ENCODE measurements at places on chromosomes 16 and 17.

DNA sequence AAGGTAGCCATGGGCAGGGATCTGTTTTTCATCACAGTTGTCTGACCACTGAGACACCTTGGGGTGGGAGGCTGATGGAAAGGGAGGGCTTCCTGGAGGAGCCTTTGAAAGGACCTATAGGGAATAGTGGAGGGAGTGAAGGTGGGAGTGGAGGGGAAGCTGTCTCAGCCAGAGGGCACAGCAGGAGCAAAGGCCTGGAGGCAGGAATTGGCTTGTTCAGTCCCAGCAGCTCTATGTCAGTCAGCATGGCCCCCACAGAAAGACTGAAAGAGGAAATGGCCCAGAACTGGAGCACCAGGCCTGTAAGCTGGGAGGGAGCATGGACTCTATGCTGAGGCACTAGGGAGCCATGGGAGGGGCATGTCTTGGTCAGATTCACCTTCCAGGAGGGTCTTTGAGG lies 12.8 kb upstream of the CBFB start:
- no peak for DNase-seq

GRCh38 chr16:71883168-71883848 lies 674 bp downstream of the ZNF821 start:
- DNase-seq: peak; percentile 43

DNA sequence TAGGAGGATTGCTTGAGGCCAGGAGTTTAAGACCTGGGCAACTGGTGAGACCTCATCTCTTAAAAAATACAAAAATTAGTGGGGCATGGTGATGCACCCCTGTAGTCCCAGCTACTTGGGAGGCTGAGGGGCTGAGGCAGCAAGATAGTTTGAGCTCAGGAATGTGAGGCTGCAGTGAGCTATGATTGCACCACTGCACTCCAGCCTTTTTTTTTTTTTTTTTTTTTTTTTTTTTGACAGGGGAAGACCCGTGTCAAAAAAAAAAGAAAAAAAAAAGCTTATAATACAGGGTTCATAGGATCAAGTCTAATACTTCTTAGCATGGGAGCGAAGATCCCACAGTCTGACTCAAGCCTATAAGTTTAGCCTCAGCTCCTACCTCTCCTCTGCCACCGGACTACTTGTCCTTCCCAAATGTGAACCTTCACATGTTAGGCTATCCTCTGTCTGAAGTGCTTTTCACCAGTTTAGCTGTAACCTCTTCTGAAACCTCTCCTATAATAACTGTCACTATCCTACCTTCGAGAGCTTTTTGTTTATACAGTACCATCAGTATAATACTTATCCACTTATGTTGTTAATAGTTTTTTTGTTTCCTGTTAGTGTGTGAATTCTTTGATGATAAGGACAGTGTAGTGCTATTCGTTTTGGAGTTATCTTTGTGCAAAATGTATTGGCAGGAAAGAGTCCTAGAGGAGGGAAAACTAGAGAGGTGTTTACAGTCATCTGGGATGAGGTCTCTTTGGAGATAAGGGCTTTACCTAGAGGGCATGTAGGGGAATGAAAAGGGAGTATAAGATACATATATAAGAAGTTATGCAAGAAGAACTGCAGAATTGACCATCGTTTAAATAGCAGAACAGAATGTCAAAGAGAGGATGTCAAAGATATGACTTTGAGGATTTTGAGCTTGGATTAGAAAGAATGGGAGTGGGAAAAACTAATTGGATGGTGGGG lies 15.5 kb downstream of the CPD start:
- no peak for DNase-seq

- no peak for DNase-seq
Observed at GRCh38 chr16:57724531-57724930, 11.0 kb upstream of the KATNB1 start.

GRCh38 chr16:62596125-62596524 lies 559.9 kb upstream of the CDH8 start:
- DNase-seq: no peak

GRCh38 chr16:1902547-1903219 lies 15.5 kb downstream of the HS3ST6 start:
- no peak for DNase-seq

DNA sequence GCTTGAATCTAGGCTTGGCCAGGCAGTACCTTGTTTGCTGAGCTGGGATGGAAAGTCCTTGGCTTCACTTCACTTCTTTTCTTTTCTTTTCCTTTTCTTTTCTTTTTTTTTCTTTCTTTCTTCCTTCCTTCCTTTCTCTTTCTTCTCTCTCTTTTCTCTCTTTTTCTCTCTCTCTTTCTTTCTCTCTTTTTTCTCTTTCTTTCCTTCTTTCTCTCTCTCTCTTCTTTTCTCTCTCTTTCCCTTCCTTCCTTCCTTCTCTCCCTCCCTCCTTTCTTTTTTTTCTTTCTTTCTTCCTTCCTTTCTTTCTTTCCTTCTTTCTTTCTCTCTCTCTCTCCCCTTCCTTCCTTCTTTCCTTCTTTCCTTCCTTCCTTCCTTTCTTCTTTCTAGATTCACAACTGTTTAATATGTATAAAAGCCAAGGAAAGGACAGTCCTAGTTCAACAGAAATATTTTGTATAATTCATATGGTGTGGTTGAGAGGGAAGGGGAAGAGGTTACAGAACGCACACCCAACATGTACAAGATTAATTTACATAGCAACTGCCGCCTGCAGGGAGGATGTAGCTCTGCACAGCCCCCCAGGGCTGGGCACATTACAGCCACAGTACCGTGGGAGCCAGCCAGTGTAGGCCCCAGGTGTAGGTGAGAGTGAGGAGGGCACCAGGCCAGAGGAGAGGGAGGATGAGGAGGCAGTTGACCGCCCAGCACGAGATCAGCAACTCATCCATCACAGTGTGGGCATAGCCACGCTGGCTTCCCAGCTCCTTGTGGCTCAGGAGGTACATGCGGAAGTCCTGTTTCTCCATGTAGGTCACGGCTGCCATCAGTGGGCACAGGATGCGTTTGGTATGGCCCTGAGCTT lies 9.7 kb upstream of the ITGB3 start:
- no peak for DNase-seq

DNA sequence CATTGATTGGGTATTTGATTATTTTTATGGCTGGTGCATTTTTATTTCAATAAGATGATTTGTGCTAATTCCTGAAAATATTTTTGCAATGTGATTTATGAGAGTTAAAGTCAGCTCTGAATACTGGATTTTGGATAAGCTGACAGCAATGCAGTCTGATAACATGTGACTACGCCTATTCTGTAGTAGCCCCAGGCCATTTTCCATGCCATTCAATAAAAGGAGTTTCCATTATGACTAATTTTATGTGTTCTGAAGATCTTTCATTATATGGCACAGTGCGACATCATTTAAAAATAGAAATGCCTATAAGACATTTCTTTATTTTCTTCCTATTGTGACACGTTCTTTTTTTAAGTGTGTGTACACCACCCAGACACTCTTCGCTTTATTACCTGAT lies 46.3 kb downstream of the KCNJ2 start:
- no peak for DNase-seq

GRCh38 chr16:84925092-84925772 lies 86.1 kb downstream of the ZDHHC7 start:
- DNase-seq: peak; percentile 41

DNA sequence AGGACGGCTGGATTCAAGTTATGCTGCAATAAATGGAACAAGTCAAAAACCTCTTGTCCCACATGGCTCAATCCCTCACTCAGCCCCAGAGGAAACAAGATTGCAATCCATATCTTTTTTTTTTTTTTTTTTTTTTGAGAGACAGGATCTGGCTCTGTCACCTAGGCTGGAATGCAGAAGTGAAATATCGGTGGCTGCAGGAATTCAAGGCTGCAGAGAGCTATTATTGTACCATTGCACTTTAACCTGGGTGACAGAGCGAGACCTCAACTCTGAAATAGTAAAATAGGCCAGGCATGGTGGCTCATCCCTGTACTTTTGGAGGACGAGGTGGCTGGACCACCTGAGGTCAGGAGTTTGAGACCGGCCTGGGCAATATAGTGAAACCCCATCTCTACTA lies 2.7 kb upstream of the PDE6G start:
- no peak for DNase-seq

DNA sequence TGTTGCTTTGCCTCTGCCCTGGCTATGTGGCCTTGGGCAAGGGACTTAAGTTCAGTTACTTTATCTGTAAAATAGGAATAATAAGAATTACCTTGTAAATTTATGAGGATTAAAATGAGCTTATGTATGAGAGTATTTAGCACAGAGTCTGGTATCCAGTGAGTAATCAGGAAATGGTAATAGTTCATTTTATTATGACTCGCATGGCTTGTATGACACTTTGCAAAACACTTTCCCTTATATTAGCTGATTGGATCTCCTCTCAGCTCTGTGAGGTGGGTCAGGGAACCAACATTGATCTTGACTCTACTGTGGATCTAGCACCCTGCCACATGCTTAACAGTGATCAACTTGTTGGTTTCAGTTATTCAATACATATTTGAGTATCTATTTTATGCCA lies 8.3 kb upstream of the CDH3 start:
- DNase-seq: peak; percentile 60

DNA sequence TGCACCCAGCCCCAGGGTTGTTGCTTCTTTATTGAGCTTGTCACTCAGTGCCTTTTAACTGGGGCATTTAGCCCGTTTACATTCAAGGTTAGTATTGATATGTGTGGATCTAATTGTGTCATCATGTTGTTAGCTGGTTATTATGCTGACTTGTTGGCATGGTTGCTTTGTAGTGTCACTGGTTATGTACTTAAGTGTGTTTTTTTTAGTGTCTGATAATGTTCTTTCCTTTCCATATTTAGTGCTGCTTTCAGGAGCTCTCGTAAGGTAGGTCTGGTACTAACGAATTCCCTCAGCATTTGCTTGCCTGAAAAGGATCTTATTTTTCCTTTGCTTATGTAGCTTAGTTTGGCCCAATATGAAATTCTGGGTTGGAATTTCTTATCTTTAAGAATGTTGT lies 33.5 kb downstream of the NF1 start:
- DNase-seq: no peak

- no peak for DNase-seq
Observed at GRCh38 chr17:72128039-72128438, 7.2 kb downstream of the SOX9 start.

DNA sequence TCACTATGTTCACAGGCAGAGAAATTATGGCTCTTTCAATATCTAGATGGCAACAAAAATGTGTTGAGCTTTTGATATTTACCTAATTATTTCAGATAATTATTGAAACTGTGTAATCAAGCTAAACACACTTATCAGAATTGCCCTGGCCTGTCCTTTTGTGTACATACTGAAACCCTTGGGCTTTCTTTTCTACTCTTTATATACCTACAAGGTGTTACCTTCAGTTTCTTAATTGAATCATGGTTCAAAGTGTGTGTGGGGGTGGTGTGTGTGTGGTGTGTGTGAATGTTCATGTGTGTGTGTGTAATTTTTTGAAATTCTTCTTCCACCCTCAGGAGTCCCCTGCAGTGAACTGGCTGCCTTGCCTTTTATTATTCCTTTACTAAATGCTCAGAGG lies 506.8 kb upstream of the SOX9 start:
- no peak for DNase-seq

- no peak for DNase-seq
Observed at GRCh38 chr16:68961778-68962402, 118.6 kb downstream of the TANGO6 start.

GRCh38 chr17:55895112-55895759 lies 144.4 kb downstream of the PCTP start:
- DNase-seq: no peak

DNA sequence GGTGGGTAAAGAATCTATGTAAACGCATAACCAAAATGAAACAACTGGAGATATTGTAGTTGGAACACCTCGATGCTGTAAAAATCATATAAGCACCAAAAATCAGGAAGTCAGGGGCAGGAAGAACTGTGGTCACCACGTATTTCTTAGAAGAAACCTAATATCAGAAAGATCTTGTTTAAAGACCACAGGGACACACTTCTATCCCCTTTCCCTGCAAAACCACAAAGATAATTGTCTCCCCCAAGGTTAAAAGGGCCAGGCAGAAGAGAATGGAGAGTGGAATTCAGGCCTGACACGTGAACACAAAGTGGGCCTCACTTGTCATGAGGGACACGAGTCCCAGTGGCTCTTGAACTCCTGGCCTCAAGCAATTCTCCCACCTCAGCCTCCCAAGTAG lies 68.1 kb downstream of the GSG1L start:
- no peak for DNase-seq
